IPS-NIHi11 (cell line): ENCODE measurements at places on chromosomes 16 and 17.

GRCh38 chr16:58243528-58244004 lies 45.7 kb upstream of the CSNK2A2 start:
- DNase-seq, result no peak

GRCh38 chr17:40825599-40825998 lies 3.2 kb upstream of the KRT10 start:
- no peak for DNase-seq

DNA sequence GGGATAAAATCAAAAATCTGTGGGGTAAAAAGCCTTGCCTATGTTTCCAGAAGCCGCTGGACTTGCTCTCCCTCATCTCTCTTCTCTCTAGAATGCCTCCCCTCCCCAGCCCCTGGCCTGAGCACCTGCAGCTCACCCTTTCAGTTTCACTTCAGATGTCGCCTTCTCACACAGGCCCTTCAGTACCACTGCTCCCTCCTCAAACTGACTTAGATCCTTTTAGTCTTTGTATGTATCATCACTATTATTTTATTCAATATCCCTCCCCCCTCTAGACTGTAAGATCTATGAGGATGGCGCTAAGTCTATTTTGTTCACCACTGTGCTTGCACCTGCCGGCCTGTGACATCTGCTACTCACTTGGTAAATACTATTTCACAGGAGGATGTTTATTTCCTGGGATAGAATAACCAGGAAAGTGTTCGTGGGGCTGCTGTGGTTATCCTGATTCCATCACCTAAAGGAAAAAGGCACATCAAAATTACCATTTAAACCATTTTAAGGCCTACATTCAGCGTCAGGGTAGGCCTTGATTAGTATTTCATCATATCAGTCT lies 122.3 kb downstream of the MRTFB start:
- DNase-seq, result no peak

GRCh38 chr17:80616705-80617104 lies 72.1 kb downstream of the RPTOR start:
- no peak for DNase-seq

GRCh38 chr16:88472637-88473205 lies 19.6 kb downstream of the ZFPM1 start:
- DNase-seq, result no peak

DNA sequence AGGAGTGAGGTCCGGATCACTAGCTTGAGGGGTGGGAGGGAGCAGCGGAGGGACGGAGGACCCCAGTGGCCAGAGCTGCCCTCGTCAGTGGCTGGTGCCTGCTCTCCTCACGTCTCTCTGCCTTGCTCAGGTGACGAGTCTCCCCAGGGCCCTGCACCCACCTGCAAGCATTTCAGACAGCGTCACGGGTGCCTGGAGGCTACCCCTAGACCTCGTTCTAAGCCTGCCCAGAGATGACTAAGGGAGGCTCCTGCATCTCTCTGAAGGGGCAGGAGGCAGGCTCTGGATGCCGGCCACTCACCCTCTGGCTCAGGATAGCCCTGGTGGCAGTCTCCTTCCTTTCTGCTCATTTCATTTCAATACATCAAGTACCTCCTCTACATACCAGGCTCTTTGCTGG lies 68.8 kb downstream of the MRC2 start:
- no peak for DNase-seq

DNA sequence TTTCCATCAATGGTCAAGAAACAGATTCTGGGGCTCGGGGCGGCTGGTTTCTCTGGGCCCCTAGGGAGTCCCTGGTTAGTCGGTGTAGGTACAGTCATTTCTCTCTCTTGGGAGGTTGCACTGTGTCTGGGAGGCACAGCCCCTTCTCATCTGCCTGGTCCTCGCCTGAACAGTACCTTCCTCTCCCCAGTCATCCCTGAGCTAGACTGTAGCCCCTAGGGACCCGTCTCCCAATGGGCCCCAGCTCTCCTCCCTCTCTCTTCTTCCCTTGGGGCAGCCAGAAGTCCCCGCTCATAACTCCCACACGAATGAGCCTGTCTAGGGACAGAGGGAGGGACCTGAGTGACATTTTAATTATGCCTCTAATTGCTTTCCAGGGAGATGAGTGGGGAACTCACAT lies 20.2 kb upstream of the CPSF4L start:
- no peak for DNase-seq

DNA sequence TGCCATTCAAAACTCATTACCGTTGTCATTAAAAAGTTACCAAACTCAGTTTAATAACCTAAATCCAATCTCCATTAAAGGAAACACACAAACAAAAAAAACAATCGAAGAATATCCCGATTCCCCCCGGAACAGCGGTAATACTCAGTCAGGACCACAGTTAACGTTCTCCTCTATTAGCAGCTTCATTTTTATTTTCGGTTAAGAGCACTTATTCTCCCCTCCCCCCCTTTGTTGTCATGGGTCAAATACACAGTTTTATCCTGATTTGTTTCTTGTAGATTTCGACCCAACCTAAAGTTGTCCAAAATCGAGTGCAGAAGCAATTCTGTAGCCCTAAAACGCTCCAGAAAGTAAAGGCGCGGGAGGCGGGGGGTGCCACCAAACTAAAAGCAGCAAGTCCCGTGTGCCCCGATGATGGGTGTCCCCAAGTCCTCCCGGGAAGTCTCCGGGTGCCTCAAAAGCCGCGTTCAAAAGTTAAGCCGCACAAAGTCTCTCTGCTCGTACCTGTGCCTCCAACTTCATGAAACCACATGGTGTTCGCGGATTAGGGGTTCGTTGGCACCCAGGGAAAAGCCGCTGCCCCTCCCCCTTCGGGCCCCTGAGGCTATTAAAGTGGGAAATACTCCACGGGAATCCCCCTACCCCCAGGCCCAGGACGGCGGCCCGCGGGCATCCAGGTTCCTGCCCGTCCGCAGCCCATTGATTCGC lies 996 bp downstream of the SUMO2 start:
- DNase-seq, result no peak

- no peak for DNase-seq
Measured at GRCh38 chr17:42772945-42773289, 332 bp upstream of the VPS25 start.
